ENCODE measurements at places on chromosomes 1 and 21.

DNA sequence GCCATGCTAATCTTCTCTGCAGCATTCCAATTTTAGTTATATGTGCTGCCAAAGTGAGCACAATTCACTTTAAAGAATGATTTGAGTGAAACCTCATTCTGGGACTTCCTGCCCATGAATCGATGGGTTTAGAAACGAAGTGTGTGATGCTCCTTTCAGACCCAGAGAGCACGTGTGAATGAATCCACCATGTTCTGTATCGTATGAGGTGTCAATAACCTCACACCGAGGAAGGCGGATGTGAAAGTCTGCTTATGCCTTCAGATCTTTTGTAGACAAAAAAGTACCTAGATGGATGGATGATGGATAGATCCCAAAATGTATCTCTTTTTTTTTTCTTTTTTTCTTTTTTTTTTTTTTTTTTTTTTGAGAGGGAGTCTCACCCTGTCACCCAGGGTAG, 13.8 kb downstream of the UBASH3A start:
- DNase-seq = no peak

DNA sequence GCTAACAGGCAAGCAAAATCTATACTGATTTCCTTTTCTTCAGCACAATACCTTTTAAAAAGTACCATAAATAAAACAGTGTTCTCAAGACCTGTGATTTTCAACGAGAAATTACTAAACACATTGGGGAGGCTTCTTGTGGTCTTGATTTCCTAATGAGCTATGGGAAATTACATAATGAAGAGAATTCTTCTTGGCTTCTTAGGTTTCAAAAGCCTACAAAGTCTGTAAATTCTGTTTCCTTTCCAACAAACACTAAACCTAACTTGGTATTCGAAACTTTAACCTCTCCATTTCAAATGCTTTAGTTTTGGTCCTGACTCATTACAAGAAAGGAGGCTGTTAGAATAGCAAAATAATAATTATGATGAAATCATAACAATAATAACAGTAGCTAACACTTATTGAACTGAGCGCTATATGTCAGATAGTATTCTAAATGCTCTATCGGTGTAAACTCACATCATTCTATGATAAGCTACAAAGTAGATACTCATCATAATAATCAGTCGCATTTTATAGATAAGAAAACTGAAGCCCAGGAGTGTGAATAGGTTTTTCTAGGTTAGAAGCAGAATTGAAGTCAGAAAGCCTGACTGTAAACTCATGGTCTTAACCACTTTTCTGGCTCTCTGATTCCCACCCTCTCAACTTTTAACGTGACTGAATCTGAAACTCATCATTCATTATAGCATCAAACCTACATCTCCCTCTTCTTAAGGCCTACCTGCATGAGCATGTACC, 486.7 kb downstream of the SMYD3 start:
- DNase-seq = no peak

DNA sequence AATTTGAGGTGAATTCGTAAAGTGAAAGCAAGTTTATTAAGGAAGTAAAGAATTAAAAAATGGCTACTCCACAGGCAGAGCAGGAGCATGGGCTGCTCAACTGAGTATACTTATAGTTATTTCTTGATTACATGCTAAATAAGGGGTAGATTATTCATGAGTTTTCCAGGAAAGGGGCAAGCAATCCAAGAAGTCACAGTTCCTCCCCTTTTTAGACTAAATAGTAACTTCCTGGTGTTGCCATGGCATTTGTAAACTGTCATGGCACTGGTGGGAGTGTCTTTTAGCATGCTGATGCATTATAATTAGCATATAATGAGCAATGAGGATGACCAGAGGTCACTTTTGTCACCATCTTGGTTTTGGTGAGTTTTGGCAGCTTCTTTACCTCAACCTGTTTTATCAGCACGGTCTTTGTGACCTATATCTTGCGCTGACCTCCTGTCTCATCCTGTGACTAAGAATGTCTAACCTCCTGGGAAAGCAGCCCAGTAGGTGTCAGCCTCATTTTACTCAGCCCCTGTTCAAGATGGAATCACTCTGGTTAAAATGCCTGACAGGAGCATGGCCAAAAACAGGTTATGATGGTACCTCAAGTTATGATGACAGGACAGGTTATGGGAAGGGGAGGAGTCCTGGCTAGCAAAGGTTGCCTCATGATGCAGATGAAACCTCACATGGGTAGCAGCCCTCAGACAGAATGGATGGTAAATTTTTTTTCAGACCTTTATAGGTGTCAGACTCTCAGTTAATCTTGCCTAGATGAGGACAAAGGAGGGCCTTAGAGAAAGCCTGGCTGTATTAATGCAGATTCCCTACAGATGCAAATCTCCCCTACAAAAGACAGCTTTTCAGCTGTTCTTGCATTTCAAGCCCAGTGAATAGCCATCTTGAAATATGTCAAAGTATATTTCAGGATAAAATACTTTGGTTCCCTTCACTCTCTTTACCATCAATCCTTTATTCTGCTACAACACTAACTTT, 49.7 kb downstream of the SIPA1L2 start:
- DNase-seq = no peak

GRCh38 chr1:184791550-184791900, 36.9 kb upstream of the EDEM3 start:
- DNase-seq = no peak

- no peak for DNase-seq
These were observed 147.7 kb upstream of the DNAH14 start for GRCh38 chr1:224781800-224782199.

GRCh38 chr21:43847301-43847700, 17.7 kb upstream of the AGPAT3 start:
- DNase-seq = no peak

GRCh38 chr1:199396456-199396855, 631.1 kb upstream of the NR5A2 start:
- DNase-seq = peak; percentile 72

GRCh38 chr21:28832715-28833061, 160.0 kb downstream of the LTN1 start:
- DNase-seq = no peak

GRCh38 chr1:48061162-48062136, 64.3 kb upstream of the TRABD2B start:
- peak; percentile 53 for DNase-seq

DNA sequence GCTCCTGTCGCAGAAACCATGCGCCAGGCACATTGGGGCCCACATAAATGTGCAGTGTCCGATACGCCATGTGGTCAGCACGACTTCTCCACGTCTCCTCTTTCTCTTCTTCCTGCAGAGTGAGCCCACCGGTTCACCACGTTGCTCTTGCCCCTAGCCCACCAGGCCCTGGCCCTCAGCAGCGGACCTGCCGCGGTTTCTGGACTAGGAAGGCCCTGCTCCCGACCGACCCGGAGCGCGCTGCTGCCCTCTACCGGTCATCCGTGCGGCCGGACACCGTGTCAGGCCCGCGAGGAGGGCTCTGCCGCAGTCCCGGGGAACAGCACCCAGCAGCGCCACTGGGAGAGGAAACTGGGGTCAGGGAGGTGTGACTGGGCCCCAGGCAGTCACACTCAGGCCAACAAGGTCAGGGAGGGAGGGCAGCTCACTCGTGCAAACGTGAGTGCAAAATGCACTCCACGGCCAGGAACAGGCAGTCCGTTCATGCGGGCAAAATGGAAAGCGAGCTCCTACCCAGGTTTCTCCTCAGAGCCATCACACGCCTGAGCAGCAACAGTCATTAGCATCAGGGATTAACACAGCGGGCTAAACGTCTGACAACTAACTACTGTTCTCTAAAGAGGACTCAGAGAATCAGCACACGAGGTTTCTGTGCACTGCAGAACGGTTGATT, 13.7 kb downstream of the TLR5 start:
- no peak for DNase-seq

DNA sequence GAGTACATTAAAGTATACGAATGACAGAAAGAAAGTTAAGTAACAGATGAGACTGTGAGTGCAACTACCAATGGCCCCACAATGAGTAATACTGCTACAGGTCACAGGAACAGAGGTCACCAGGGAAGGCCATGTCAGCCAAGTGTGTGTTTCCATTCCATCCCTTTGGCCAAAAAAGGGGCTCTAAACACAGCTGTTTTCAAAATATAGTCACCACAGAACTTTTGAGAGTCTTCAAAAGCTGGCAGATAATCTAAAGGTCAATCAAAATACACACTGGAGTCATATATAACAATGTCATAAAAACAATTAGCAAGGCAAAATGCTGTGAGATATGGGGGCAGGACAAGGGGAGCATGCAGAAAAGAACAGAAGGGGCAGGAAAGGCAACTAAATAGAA, 10.2 kb downstream of the USP24 start:
- no peak for DNase-seq

DNA sequence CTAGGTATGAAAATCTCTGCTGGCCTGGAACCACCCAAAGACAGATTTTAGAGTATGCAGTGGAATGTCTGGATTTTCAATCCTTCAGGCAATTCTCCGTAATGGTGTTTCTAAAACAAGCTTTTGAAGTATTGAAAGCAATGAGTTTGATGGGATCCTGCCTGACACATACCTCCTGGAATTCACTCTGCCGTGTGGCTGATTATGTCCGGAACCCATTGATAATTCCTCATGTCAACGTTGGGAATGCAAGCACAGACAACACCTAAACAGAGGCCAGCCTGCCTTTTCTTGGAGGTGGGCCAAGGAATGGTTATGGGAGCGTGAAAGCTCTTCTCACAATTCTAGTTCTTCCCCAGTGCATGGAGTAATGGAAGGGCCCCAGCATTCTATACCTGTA, 168.9 kb upstream of the HMCN1 start:
- DNase-seq = no peak

DNA sequence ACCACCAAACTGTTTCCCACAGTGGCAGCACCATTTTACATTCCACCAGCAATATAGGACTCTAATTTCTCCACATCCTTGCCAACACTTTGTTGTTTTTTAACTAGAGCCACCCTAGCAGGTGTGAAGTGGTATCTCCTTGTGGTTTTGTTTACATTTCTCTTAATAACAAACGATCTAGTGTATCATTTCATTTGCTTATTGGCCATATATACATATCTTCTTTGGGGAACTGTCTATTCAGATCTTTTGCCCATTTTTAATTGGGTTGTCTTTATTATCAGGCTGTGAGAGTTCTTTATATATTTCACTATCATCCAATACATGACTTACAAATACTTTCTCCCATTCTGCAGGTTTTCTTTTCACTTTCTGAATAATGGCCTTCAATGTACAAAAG, 18.0 kb downstream of the TRIM33 start:
- DNase-seq = no peak

GRCh38 chr1:205317311-205317917, 4.1 kb downstream of the NUAK2 start:
- peak; percentile 96 for DNase-seq

DNA sequence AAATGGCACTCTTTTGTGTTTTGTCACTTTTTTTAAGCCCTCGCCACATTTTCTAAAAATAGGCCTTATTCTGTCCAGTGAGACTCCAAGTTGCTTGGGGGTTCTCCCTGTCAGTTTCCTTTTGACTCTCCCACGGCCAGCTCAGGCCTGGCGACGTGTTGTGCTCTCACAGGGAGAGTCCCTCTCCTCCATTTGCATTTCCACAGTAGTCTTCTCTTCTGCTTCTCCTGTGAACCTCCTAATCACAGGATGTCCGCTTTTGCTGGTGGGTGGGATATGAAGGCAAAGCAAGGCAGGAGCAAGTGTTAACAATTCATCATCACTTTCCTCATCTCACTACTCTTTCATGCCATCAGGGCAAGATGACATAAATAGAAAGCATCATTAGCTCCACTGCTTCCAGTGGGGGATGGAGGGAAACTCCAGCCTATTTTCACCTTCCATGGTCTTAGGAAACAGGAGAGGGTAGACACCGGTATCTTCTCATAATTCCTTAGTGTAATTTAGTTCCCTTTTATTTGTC, 99.8 kb downstream of the INTS7 start:
- no peak for DNase-seq

GRCh38 chr1:70427976-70428375, 16.9 kb downstream of the CTH start:
- DNase-seq = no peak

- no peak for DNase-seq
These were observed 19.6 kb downstream of the ZNF362 start for GRCh38 chr1:33275706-33276572.

- no peak for DNase-seq
These were observed 5.4 kb downstream of the RERE start for GRCh38 chr1:8812081-8812480.

- peak; percentile 85 for DNase-seq
These were observed 20.6 kb downstream of the CSF1 start for GRCh38 chr1:109931189-109931731.

- peak; percentile 86 for DNase-seq
These were observed 1.8 kb upstream of the FABP3 start for GRCh38 chr1:31374511-31375196.

GRCh38 chr1:150558761-150559655, 9.8 kb downstream of the ADAMTSL4 start:
- no peak for DNase-seq

DNA sequence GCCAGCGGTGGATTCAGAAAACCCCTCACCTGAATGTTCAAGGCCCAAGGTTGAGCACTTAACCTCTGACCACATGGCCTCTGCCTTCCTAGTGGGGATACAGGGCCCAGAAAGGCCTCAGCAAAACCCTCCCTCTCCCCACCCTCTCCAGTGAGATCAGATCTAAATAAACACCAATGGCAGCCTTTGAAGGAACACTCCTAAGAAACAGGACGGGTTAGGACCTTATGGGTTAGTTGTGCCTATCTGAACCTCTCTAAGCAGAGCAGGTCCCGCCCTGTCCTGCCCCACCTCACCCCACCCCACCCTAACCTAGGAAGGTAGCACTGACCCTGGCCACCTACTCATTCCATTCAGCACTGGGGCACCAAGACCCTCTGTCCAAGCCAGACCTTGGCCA, 7.9 kb upstream of the GRHL3 start:
- DNase-seq = no peak

DNA sequence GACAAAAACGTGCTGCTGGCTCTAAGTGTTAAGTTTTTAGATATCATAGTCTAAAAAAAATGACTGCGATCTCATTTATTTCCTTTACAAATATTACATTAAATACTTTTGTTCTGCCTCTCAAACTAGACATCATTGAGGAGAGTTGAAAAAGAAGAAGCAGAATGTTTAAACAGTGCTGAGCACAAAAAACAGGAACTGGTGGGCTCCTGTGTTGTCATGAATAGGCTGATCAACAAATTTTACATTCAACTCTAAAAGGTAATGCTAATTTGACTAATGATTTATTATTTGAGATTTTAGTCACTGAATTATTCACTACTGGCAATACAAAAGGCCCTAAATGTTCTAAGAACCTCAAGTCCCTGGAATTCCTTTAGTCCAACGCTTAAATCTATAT, 66.1 kb downstream of the GPATCH2 start:
- no peak for DNase-seq

GRCh38 chr1:112325504-112325903, 70.5 kb upstream of the CTTNBP2NL start:
- DNase-seq = peak; percentile 60

- DNase-seq = no peak
These were observed 102.2 kb upstream of the SNX7 start for GRCh38 chr1:98559291-98559690.

- DNase-seq = no peak
These were observed 11.9 kb downstream of the RPS6KA1 start for GRCh38 chr1:26541431-26541815.

GRCh38 chr1:4267381-4268261, 367.5 kb upstream of the C1orf174 start:
- no peak for DNase-seq
